ENCODE measurements at places on chromosomes 2 and 18. TPM values are rescaled to one million over a fixed set of nuclear protein-coding genes. Genes with fewer than 3 reads are reported as not detected.

Gene CNGA3
- total RNA-seq: not detected

Gene LRRTM1
- total RNA-seq: not detected

Gene ZNF892
- total RNA-seq: 15.4 TPM

Gene PARD6G
- total RNA-seq: 21.8 TPM

Gene VSNL1
- 54.5 TPM for total RNA-seq

Gene MALL
- total RNA-seq: 1.4 TPM

DNA sequence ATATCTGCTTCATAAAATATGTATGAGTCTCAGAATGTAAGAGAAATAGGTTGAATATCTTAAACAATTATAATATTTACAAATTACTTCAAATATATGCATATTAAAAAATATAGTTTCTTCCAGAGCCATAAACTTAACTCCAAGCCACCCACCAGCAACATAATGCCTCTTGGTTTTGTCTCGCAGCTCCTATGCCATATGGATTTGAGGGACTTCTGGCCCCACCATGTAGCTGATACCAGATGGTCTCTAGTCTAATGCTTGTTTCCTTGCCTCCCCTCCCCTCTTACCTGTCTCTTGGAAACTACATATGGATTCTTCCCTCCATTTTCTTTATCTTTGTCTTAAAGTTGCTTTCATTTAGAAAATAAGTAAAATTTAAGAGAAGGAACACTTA, 114.3 kb downstream of the GCA start:
- H3K27ac ChIP-seq: no peak overlapping the region
- DNase-seq: no peak
- no peaks in the 10 kb centered on the region for H3K36me3 ChIP-seq
- no peak overlapping the region for H3K4me3 ChIP-seq
- H3K27me3 ChIP-seq: no peaks in the 10 kb centered on the region

DNA sequence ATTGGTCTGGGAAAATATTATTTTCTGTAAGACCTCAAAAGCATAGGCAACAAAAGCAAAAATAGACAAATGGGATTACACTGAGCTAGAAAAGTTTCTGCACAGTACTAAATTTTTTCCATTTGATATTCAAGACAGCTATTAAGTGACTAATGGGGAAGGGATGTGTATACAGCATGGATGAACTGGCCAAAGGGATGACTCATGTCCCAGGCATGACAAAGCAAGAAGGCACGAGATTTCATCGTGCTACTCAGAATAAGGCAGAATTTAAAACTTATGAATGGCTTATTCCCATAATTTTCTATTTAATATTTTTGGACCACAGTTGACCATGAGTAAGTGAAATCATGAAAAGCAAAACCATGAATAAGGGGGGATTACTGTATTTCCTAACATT, 1250.1 kb upstream of the GYPC start:
- no peak for DNase-seq
- no peaks in the 10 kb centered on the region for H3K4me1 ChIP-seq
- H3K27ac ChIP-seq: no peak overlapping the region
- H3K27me3 ChIP-seq: no peaks in the 10 kb centered on the region

GRCh38 chr2:102060792-102061191, 69.0 kb downstream of the IL1R2 start:
- H3K4me3 ChIP-seq: no peak overlapping the region
- peaks cover 7% of the 10 kb centered on the region for H3K4me1 ChIP-seq
- no peak overlapping the region for H3K27ac ChIP-seq

DNA sequence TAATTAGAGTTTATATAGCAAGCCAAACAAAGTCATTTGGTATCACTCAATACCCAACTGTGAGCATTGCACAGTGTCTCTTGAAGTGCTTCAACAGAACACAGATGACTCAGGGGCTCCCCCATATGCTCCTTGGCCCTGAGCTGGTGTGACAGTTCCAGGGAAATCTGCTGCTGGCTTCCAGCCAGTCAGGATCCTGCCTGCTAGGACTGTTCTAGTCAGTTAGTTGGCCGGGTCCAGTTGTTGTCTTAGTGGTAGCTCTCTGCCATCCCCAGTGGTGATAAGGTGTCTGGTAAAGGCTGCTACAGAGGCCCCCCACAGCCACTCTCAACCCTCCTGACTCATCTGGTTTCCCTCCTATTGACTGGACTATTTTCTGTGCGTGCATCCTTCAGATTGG, 100.3 kb downstream of the IRS1 start:
- no peaks in the 10 kb centered on the region for H3K27me3 ChIP-seq
- DNase-seq: no peak
- no peak overlapping the region for H3K27ac ChIP-seq
- no peaks in the 10 kb centered on the region for H3K36me3 ChIP-seq
- H3K4me3 ChIP-seq: no peak overlapping the region

DNA sequence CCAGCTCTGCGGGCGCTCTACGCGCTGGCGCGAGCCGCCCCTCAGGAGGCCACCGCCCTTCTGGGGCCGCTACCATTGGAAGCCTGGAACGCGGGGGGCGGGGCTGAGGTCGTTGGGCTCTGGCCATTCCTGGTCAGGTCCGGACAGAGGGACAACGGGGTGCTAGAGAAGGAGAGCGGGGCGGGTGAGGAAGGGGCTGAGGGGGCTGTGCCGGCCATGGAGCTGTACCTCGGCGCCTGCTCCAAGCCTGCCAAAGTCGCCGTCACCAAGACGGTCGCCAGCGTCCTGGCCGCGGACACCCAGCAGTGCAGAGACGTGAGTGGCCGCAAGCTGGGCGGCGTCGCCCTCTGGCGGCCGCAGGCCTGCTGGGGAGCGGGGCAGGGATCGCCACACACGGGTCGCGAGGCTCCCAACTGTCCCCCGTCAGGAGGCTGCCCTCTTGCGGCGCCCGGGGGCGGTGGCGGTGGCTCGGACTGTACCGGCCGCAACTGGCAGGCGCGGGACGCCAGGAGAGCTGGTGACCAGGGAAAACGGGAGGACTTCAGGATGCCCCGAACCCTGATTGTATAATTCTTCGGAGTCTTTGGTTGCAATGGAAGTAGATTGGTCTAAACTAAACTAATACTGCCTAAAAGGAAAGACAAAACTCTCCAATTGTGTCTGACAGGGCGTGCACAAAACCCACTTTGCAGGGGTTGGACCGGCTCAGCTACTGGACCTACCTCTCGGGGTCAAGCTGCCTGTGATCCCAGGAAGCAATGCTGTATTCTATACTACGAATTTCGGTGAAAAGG, at the start of gene FSIP2:
TSS of gene FSIP2 (plus strand) at position 126 of the 794 bp plus-strand sequence. CDS start at position 217, 91 bp downstream.
- H3K36me3 ChIP-seq: no peaks in the 10 kb centered on the region
- DNase-seq: peak; percentile 96
- peaks cover 17% of the 10 kb centered on the region for H3K4me1 ChIP-seq
- no peaks in the 10 kb centered on the region for H3K27me3 ChIP-seq

DNA sequence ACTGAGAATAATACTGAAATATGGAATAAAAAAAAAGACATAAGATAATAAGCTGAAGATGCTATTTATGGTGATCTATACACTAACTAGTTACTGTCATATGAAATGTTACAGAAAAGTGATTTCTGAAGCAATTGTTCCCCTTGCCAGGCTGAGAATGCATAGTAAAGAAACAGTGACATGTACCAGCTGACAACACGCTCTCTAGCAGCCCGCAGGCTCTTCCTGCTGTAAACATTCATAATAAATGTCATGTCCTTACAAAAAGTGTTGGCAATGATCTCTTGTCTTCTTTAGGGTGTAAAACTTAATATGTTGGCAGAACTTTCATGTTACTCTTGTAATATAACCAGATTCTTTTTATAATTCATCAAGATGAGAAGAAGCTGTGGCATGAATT, 1171.3 kb downstream of the DSC3 start:
- H3K4me3 ChIP-seq: no peak overlapping the region
- H3K27ac ChIP-seq: no peak overlapping the region
- H3K36me3 ChIP-seq: no peaks in the 10 kb centered on the region
- no peaks in the 10 kb centered on the region for H3K27me3 ChIP-seq

GRCh38 chr18:33557706-33558105, 20.3 kb upstream of the ASXL3 start:
- no peaks in the 10 kb centered on the region for H3K36me3 ChIP-seq
- no peaks in the 10 kb centered on the region for H3K27me3 ChIP-seq
- DNase-seq: no peak
- H3K4me3 ChIP-seq: no peak overlapping the region
- peaks cover 7% of the 10 kb centered on the region for H3K4me1 ChIP-seq
- H3K27ac ChIP-seq: no peak overlapping the region

- H3K4me1 ChIP-seq: peaks cover 30% of the 10 kb centered on the region
- H3K27me3 ChIP-seq: no peaks in the 10 kb centered on the region
- no peak overlapping the region for H3K27ac ChIP-seq
Measured at GRCh38 chr18:58257461-58257860, 213.4 kb downstream of the NEDD4L start.

DNA sequence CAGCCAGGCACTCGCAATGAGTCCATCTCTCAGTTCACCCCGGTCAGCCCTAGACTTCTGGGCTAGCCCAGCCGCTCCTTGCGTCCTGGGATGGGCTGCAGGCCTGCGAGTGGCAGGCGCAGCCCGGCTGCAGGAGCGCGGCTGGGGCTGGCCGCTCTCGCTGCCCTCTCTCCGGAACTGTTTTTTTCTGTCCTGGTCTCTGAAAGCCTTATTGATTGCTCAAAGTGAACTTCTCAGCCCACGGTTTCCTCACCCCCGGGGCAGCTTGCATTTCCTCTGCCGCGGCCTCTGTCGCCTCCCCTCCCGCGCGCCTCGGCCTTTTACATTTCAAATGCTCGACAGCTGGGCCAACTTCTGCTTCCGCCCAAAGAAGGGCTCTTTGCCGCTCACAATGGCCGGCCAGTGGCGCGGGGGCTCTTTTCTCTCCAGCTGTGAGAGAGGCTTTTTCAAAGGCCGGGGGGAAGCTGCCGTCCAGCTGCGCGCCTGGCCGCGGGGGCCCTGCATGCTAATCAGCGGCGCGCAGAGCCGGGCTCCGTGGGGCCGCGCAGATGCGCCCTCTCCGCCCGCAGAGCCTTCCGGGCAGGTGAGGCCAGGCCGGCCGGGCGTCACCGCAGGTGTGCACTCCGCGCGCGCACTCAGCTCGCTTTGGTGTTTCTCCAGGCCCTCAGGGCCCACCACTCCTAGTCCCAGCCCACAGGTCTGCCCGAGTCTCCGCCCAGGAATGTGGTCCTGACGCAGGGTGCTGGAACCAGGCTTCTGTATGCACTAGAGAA, 513.8 kb downstream of the RNF144A start:
- peak; percentile 64 for DNase-seq
- no peak overlapping the region for H3K27ac ChIP-seq
- peaks cover 14% of the 10 kb centered on the region for H3K27me3 ChIP-seq
- no peaks in the 10 kb centered on the region for H3K36me3 ChIP-seq
- H3K4me1 ChIP-seq: peaks cover 11% of the 10 kb centered on the region
- peak overlapping the region; percentile 40 for H3K4me3 ChIP-seq

DNA sequence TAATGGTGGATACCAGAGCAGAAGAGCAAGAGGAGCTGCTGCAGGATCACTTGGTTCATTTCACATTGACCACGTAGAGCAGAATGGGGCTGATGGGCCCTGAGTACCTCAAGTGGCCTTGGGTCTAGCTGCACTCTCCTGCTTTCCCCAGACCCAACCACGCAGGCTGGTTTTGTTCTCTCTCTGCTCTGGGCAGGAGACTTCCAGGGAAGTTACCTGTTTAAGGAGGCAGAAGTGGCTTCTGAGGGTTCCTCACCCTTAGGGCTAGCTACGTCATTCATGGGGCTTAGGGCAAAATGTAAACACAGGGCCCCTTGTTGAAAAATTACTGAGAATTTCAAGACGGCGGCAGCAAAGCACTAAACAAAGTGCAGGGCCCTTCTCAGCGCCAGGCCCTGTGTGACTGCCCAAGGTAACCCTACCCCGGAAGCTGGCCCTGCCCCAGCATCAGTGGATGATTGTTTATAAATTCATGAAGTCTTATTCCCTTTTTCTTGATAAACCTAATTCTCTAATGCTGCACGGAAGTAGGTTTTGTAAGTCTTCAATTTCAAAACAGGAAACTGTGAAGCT, 75.9 kb downstream of the TMEM182 start:
- H3K27ac ChIP-seq: no peak overlapping the region
- H3K4me3 ChIP-seq: no peak overlapping the region
- DNase-seq: no peak
- H3K36me3 ChIP-seq: no peaks in the 10 kb centered on the region
- H3K4me1 ChIP-seq: peaks cover 4% of the 10 kb centered on the region
- H3K27me3 ChIP-seq: no peaks in the 10 kb centered on the region

DNA sequence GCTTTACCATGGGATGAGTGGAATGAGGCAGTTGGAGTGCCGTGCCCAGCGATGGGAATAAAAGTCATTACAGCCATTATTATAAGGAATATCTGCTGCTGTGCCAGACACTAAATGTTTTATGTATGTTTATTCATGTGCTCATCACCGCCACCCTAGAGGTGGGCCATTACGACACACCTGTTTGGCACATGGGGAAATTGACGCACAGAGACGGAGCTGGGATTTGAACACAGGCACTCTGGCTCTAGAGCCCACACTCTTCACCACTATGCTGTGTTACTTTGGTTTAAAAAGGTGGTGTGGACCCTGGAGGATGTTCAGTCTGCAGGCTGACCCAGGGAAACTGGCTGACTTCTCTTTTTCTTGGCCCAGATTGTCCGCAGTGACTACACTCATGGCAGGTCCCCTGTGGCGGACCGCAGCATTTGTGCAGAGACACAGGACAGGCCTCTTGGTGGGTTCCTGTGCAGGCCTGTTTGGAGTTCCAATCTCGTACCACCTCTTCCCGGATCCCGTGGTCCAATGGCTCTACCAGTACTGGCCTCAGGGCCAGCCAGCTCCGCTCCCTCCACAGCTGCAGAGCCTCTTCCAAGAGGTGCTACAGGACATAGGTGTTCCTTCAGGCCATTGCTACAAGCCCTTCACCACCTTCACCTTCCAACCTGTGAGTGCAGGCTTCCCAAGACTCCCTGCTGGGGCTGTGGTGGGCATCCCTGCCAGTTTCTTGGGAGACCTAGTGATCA, 1.6 kb downstream of the TMEM177 start:
- H3K27me3 ChIP-seq: no peaks in the 10 kb centered on the region
- no peak for DNase-seq
- H3K4me3 ChIP-seq: no peak overlapping the region
- peaks cover 9% of the 10 kb centered on the region for H3K4me1 ChIP-seq

DNA sequence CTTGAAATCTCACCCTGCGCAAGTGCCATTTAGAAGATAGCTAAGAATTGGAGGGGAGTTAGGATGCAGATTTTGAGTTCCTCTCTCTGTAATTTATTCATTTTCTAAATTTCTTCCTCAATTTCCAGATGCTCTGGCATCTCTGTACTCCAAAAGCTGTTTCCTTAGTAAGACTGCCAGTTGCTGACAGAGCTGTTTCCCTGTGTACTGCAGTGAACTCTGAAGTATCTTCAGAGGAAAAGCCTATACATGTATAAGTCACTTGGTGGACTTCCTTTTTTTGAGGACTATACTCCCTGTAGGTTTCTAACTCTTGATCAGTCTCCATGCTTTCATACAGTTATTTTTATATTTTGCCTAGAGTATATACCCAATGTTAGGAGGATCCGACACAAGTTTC, 1.5 kb upstream of the RESP18 start:
- H3K27ac ChIP-seq: no peak overlapping the region
- H3K36me3 ChIP-seq: no peaks in the 10 kb centered on the region
- peaks cover 98% of the 10 kb centered on the region for H3K27me3 ChIP-seq
- H3K4me3 ChIP-seq: no peak overlapping the region
- no peak for DNase-seq
- H3K4me1 ChIP-seq: no peaks in the 10 kb centered on the region

- H3K27me3 ChIP-seq: peaks cover 16% of the 10 kb centered on the region
- peak; percentile 50 for DNase-seq
- no peak overlapping the region for H3K27ac ChIP-seq
- no peaks in the 10 kb centered on the region for H3K4me1 ChIP-seq
- no peak overlapping the region for H3K4me3 ChIP-seq
- H3K36me3 ChIP-seq: no peaks in the 10 kb centered on the region
Measured at GRCh38 chr2:1553671-1554295, 140.5 kb downstream of the TPO start.
